Activated CD4-positive, alpha-beta T cell treated with anti-CD3 and anti-CD28 coated beads, Interleukin-2, amount 50 U/mL, for 24 hours (primary cell): ENCODE measurements at places on chromosomes 2 and 18.

DNA sequence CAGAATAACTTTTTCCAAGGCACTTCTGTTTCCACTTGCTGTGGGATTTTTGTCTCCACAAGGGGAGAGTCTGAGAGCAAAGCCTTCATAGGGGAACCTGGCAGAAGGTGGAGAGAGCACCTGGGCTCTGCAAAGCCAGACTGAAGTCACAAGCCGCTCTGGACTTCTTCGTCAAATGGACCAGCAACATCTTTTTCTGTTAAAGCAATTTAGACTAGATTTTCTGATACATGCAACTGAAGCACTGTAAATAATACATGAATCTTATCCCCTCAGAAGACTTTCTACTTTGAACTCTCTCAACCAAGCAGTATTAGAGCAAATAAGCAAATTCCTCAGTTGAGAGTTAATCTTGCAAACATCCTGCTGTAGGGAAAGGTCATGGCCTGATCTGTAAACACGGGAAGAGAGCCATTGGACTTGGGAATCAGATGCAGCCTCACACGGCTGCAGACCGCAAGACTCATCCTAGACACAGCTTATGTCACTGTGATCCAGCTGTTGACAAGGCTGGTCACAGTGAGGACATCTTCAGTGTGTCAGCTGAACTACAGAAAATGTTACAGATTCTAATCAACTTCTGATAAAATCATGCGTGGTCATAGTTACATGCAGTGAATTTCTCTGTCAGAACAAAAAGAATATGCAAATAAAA, 3.2 kb downstream of the SH3YL1 start:
- no peak for DNase-seq

DNA sequence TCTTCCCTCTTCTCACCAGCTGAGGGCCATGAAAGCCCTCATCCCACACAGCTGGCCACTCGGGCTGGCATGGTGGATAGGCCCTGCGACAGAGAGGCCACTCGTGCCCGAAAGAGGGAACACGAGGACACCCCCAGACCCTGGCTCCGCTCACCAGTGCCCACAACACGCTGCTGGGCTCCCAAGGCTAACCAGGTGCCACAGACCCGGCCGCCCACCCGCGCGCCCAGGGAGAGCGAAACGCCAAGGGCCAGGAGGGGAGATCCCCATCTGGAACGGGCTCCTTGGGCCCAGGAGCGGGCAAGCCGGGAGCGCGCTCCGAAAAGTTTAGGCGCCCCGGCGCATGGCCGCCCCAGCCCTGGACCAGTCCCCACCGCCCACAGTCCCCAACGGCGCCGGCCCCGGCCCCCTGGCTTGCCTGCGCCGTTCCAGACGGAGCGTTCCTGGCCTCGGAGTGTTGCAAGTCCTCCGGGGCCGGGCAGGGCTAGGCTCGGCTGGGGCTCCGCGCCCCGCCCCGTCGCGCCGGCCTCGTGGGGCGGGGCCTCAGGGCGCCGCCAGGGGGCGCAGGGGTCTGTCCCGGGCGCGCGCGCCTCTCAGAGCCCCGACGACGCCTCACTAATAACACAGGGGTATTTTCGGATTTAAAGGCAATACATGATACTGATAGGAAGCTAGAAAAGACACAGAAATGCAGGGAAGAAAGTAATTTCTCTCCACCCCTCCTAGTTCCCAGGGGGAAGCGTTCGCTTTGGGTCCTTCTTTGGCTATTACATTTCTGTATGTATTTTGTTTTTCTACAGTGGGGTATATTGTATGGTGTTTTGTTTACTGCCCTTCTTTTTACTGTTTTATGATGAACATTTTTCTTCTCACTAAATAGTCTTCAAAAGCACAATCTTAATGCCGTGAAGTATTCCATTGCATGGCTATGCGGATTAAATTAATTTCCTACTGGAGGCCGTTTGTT, at the start of gene TMBIM1:
Gene TMBIM1 (minus strand): TSS at position 456 of the 967 bp plus-strand sequence. CDS start 10,362 bp downstream, outside the sequence.
- DNase-seq, result peak; percentile 57

DNA sequence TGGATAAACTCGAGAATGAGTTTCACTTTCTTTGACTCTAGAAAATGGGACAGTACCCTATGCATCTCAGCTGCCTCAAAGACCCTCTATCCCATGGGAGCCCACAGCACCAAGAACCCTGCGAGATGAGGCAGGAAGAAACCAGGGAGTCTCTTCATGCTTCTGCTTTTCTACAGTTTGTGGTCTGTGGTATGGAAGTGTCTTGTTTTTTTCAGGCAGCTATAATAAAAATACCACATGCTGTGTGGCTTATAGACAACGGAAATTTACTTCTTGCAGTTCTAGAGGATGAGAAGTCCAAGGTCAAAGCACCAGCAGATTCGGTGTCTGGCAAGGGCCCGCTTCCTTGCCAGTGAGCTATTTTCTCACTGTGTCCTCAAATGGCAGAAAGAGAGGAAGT, 257.9 kb downstream of the SUCLG1 start:
- DNase-seq, result no peak

- DNase-seq, result peak; percentile 26
These were observed 4.4 kb upstream of the RMC1 start for GRCh38 chr18:23498877-23499276.

DNA sequence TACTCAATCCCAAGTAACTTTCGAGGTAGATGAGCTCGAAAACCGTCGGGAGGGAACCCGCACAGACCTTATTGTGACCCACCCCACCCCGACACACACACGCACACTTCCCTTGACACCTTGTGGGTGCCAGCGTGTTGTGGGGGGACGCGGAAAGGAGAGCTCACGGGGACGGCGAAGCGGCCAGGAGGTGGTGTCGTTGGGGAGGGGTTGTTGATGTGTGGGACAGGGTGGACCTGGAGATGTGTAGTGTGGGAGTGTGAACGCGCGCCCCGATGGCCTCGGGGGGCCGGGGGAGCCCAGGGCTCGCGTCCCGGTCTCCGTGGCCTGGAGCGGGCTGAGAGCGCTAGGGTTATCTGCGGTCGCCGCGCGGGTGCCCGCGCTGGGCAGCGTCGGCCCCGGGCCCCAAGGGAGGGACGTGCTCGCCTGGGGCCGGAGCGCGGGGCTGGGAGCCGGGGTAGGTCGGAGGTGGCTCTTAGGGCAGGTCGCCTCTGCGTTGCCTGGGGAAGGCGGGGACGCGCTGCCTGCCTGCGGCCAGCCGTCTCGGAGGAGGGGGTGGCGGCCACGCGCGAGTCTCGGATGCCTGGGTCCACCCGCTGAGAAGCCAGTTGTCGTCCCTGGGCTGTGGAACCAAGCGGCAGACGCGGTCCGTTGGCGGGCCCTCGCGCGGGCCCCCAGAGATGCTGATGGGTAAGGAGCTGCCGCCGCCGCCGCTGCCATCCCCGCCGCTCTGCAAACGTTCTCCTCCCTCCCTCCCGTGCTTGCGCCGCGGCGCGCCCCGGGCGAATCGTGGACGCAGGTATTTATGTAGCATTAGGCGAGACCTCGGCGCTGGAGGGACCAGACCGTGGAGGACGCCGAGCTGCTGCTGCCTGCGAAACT, 1.6 kb downstream of the KLHL29 start:
- no peak for DNase-seq

GRCh38 chr2:239523954-239524330, 123.1 kb upstream of the HDAC4 start:
- no peak for DNase-seq

DNA sequence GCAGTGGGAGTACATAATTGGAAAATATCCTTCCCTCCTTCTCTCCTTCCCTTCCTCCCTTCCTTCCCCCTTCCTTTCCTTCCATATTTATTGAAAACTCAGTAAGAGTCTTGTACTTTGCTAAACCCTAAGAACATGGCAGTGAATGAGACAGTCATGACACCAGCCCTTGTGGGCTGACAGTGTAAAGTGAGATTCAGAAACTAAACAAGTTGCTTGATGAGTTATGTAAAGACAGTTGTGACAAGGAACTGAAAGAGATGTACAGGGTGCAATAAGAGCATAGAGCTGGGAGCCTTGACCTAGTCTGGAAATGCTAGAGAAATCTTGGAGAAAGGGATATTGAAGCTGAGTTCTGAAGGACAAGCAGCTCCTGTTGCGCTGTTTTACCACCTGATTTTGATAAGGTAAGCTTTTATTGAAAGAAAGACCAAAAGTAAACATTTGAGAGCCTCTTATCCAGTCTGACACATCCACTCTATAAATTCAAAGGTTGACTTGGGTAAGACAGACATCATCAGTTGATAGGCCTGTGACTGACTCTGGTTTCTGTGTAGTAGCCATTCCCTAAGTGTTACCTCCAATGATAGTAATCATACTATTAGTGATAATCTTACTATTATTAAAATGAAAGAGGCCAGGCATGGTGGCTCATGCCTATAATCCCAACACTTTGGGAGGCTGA, 66.5 kb upstream of the SKOR2 start:
- DNase-seq, result no peak

DNA sequence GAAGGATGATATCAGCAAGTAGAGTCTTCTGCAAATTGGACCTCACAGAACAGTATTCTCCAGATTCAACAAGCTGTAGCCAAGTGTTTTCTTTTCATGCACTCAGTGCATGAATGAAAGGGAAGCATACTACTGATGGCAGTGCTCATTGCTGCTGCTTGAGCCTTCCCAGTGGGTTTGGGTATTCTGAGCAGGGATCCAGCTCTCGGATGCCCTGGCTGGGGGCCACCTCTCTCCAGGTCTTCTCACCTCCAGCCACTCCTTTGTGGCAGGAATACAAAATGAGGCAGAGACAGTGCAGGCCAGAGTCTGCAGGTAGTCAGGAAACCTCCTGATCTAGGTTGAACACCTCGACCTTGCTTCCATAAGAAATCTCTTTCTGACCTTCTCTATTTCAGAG, 390.4 kb upstream of the CELF4 start:
- no peak for DNase-seq

GRCh38 chr18:3059272-3059671, 46.3 kb upstream of the LPIN2 start:
- DNase-seq, result no peak

GRCh38 chr2:1622521-1623200, 121.7 kb downstream of the PXDN start:
- DNase-seq, result no peak

GRCh38 chr18:24629921-24630320, 169.5 kb downstream of the HRH4 start:
- DNase-seq, result no peak

- no peak for DNase-seq
These were observed 45.9 kb downstream of the HS1BP3 start for GRCh38 chr2:20604951-20605381.
